ENCODE measurements at places on chromosomes 12 and 14.
A peak's percentile ranks its signal among the peaks of the same experiment; 100 is the strongest.

GRCh38 chr14:60197629-60198303 is 32.6 kb upstream of the DHRS7 start:
- DNase-seq = no peak

DNA sequence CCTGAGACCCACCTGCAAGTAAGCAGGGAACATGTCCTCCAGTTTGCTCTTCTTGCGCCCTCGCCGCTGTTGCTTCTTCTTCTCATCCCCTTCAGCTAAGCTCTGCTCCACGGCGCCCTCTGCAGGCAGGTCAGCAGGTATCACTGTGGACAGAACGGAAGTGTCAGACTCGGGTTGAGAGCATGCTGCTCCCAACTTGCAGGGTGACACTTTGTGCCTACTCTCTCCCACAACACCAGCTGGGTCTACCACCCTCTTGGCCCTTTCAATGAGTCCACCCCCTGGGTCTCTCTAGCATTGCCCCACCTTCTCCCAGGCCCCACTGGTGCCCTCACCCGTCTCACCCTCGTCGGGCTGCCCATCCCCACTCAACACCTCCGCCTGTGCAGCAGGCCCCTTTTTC is 16.7 kb downstream of the KMT2D start:
- DNase-seq = peak; percentile 66

- peak; percentile 64 for DNase-seq
These were observed 876 bp upstream of the PPM1A start for GRCh38 chr14:60247994-60248696.

DNA sequence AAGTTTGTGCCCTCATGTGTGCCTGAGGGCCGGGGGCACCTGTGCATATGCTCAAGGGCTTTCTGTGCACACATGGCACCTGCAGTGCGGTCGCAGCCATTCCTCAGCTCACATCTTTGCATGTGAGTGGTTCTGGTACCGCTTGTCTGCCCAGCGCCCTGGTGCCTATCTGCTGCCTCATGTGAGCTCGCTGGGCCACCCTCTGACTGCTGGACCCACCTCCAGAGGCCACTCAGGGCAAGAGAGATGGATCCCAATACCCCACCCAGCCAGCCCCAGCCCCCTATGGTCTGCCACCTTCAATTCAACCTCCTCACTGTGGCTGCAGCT is 5.4 kb upstream of the AMN start:
- DNase-seq = no peak

DNA sequence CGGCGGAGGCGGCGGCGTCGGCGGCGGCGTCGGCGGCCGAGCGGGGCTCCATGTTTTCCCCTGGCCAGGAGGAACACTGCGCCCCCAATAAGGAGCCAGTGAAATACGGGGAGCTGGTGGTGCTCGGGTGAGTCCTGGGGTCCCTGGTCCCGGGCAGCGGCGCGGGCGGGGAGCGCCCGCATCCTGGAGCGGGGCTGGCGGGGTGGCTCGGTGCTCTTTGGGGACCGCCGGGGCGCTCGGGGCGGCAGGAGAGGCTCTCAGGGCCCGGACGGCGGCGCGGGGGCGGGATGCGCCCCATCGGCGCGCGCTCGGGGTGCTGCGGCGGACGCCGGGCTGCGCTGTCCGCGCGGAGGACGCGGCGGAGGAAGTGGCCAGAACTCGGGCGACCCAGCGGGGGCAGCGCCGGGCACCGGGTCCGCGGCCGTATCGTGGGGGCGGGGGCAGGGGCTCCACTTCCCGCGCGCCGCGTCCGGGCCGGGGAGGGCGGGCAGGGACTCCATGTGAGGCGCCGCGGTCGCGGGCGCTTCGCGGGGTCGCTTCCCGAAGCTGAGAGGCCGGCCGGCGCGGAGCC is 485 bp downstream of the PELI2 start:
- DNase-seq = no peak

Measured in stimulated activated CD8-positive, alpha-beta memory T cell treated with anti-CD3 and anti-CD28 coated beads, Interleukin-7, amount 100 ng/mL, for 24 hours (primary cell).